ENCODE measurements at places on chromosomes 5 and 9.

- DNase-seq: peak; percentile 54
Observed at GRCh38 chr9:104843644-104844240, 79.8 kb downstream of the NIPSNAP3B start.

- no peak for DNase-seq
Observed at GRCh38 chr9:129716091-129716490, 36.8 kb downstream of the PTGES start.

DNA sequence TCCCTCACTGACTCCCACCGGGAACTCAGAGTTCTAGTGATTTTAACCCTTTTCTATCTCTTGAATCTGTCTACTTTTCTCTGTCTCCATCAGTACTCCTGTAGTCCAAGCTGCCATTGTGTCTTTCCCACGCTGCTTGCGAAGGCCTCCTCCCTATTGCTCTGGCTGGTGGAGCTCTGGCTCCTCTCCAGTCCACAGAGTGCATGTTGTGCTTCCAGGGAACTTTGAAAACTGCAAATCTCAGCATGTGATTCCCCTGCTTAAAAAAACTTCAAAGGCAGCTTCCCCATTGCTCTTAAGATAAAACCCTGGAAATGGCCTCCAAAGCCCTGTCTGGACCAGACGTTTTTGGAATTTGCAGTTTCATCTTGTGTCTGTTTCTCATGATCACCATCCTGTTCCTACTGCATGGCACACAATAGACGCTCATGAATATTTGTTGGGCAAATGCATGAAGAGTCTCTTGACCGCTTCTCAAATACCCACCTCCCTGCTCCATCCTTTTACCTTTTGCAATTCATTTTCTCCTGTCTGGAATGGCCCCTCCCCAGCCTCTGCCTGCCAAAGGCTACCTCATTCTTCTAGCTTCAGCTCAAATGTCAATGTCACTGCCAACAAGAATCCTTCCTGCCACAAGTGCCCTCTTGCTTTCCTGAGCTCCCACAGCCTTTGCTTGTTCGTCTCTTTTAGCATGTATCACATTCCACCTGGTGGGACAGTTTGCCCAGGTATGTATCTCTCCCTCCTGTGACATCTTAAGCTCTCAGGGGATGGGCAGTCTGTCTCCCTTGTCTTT lies 293.2 kb downstream of the ARHGAP26 start:
- DNase-seq: no peak

DNA sequence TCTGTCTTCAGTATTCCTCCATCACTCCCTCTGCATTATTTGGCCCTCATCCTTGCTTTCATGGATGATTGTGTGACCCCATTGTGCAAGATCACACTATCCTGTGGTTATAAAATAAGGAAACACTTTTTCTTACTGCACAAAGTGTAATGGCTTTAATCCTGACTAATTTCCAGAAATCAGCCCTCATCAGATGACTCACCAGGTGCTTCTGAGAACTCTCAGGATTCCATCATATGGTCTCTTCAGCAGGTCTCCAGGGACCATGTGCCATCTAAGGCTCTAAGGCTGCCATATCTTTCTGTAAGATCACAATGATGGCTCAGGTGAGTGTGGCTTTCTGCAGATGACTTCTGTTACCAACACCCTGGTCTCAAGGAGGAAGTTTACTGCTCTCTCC lies 27.3 kb upstream of the FER start:
- DNase-seq: no peak

- no peak for DNase-seq
Observed at GRCh38 chr9:105662184-105663104, at the start of gene TAL2. TAL2 (plus strand) TSS chr9:105662457; CDS start chr9:105662497, 40 bp downstream.

DNA sequence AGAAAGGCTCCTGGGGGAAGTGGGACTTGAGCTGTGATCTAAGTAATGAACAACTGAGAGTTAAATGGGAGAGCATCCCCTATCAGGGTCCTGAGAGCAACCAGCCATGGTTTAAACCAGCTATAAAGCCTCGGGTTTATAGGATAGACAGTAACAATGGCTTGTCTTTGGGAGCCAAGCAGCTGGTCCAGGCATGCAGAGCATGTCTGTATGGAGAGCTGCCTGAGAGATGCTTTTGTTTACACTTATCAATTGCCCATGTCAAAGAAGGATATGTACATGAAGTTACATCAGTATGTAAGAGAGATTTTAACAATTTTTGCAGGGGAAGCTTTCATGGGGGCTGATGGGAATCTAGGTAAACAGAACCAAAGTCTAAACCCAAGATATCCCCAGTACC lies 4.4 kb downstream of the TGFBI start:
- no peak for DNase-seq

- DNase-seq: no peak
Observed at GRCh38 chr5:62100201-62100600, 205.8 kb upstream of the KIF2A start.

- no peak for DNase-seq
Observed at GRCh38 chr9:33467526-33467925, 6.2 kb downstream of the NOL6 start.

DNA sequence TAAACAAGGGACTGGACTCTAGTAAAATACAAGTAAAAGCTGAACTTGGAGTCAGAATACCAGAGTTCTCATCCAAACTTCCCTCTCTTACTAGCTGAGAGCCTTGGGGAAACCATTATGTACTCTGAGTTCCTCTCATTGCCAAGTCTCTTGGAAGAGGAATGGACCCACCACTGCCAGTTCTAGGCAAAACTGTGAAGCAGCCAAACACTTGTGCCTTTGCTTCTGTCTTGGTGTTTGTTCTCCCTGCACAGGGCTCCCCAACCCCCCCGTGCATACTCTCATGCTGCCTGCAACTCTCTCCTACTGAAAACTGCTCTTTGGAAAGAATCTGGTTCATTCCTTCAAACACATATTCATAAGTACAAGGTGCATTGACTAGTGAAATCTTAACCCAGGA lies 102.6 kb downstream of the PDZD2 start:
- DNase-seq: no peak

- DNase-seq: no peak
Observed at GRCh38 chr9:94867281-94867841, 140.9 kb downstream of the AOPEP start.

- no peak for DNase-seq
Observed at GRCh38 chr5:59264639-59265245, 628.8 kb downstream of the PDE4D start.

DNA sequence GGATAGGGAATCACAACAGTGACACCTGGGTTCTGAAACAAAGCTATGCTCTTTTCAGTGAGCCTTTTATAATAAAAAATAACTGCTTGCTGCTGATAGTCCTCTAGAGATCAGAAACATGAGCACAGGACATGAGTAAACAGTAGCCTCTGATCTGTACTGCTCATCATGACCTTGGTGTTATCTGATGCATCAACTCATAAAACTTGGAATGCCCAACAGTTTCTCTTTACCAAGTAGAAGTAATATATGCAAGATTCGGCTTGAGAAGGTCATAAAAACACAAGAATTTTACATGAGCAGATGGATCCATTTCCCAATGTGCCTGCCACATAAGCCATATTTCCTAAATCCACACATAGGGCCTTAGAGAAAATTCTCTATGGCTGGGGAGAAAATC lies 318.3 kb upstream of the GRAMD2B start:
- no peak for DNase-seq

GRCh38 chr5:75620184-75620959 lies 9.1 kb downstream of the ANKDD1B start:
- DNase-seq: no peak

DNA sequence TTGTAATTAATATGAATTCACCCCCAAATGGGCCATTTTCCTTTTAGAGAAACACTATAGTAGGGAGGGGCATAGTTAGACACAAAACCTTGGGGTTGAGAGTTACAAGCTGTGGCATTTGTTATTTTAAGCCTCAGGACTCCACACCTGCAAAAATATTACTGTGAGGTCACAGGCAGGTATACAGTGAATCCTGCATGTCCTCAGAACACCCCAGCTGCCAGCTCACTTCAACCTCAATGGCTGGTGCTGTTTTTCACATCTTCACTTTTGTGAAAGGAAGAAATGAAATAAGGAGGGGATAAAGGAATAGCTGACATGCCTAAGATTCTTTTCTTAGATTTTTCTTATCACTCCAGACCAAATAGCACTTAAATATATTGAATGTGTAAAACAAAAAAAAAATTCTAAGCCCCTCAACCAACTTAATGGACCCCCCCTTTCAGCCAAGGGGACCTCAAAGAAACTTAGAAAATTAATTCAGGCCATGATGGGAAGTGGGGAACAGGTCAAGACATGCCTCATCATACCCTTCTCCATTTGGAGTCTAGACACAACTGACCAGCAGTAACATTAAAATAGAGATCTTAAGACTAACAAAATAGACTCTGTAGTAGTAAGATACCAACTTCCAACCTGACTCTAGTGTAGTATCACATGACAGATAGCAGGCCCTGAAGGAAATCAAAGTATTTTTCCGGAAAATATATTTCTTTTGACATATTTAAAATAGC lies 9.2 kb downstream of the C9orf85 start:
- no peak for DNase-seq

DNA sequence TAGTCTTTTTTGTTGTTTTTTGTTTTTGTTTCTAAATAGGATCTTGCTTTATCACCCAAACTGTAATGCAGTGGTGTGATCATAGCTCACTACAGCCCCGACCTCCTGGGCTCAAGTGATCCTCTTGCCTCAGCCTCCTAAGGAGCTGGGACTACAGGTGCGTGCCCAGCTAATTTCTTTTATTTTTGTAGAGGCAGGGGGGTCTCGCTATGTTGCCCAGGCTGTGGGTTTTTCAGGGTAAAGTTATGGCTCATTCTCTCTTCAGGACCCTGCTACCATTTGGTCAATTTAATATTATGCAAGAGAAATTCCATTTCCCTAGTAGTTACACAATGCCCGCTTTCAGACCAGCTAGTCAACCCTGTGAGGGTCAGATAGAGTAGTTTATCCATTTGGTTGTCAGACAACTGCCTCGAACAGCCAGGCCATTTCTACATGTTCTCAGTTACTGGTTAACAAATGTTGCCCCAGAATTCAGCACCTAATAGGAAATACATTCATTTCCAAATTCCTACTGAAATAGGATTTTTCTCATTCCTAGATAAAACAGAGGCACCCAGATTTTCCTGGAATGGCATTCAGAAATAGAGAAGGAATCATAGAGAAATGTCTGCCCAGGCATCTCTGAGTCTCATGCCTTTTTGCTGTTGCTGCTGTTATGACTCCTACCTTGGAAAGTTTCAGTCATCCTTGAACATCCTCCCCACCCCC lies 6.4 kb upstream of the GLIS3 start:
- DNase-seq: no peak

- DNase-seq: no peak
Observed at GRCh38 chr5:147921136-147921535, 14.8 kb upstream of the C5orf46 start.

DNA sequence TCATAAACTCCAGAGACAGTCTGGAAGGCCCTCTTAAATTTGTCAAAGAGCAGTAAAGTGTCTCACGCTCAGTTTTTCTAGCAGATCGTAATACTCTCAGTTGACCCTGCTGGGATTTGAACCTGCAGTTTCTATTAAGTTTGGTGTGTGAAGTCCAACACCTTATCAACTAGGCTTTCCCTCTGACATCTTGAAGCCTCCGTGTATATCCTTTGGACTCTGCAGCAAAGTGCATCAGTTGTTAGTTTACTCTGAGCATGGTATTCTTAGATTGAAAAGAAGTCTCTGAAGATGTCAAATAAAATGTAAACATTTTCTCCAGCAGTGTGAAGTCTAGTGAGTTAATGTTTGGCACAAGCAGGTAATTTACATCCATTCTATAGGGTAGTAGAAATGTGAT lies 2.4 kb downstream of the FUBP3 start:
- no peak for DNase-seq

DNA sequence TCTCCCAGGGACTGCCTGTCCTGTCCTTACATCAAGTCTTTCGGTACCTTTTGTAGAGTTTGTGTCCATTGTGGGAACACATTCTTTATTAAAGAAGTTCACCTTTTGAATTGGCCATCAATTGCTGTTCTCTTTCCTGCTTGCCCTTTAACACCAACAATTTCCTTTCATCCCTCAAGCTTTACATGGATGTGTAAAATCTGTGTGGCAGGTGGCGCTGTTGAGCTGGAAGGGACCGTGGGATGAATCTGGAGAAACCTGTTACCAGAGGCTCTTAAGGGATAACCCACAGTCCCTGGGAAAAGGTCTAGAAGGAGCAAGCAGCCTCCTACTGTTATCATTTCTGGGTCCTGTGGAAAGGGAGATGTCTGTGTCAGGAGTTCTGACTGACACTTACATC lies 7.9 kb upstream of the ZFP62 start:
- peak; percentile 43 for DNase-seq

DNA sequence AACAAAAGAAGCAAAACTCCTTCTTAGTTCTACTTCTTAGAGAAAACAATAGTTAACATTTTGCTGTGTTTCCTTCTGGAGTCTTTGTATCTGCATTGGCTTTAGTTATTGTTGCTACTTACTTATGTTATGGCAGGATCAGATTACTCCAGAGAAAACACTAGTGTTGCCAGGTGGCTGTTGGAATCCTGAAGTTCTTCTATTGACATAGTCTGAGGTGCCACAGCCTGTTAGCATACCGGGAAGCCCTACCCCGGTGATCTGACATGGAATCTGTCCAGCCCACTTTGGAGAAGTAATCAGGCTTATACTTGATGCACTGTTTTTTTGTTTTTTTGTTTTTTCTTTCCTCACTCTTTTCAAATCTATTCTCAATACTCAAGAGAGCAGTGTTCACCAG lies 68.5 kb upstream of the CEP78 start:
- no peak for DNase-seq

- no peak for DNase-seq
Observed at GRCh38 chr5:9374025-9374424, 171.8 kb downstream of the SEMA5A start.

Measured in fibroblast of the conjunctiva (primary cell).